ENCODE measurements at places on chromosomes 4 and X. TPM values are rescaled to one million over a fixed set of nuclear protein-coding genes. Genes with fewer than 3 reads are reported as not detected.

TRIM75 gene
- total RNA-seq: not detected

CT45A3 gene
- not detected for total RNA-seq

SLC2A9 gene
- total RNA-seq: 2.1 TPM

NLGN4X gene
- total RNA-seq: not detected

Measured in B cell (primary cell).